ENCODE measurements at places on chromosomes 13 and 19. TPM values are rescaled to one million over a fixed set of nuclear protein-coding genes. Genes with fewer than 3 reads are reported as not detected.

The RETN gene
- not detected for total RNA-seq

The NOVA2 gene
- 1.3 TPM for total RNA-seq

The B3GNT3 gene
- total RNA-seq = 4.2 TPM

The CFAP97D2 gene
- not detected for total RNA-seq

The OR7D2 gene
- total RNA-seq = 0.02 TPM

The CABP5 gene
- not detected for total RNA-seq
